Mesangial cell (primary cell): ENCODE measurements at places on chromosomes 11 and 22. TPM values are rescaled to one million over a fixed set of nuclear protein-coding genes. Genes with fewer than 3 reads are reported as not detected.

The UBTFL1 gene
- not detected in 2 replicates for total RNA-seq

The TRAF6 gene
- total RNA-seq, result 5.2 and 8.4 TPM in 2 replicates

The CCDC116 gene
- total RNA-seq, result 0.13 and 0.16 TPM in 2 replicates

The FGF4 gene
- not detected in 2 replicates for total RNA-seq
